CD4-positive, alpha-beta T cell (primary cell): ENCODE measurements at places on chromosomes 11 and 22.

DNA sequence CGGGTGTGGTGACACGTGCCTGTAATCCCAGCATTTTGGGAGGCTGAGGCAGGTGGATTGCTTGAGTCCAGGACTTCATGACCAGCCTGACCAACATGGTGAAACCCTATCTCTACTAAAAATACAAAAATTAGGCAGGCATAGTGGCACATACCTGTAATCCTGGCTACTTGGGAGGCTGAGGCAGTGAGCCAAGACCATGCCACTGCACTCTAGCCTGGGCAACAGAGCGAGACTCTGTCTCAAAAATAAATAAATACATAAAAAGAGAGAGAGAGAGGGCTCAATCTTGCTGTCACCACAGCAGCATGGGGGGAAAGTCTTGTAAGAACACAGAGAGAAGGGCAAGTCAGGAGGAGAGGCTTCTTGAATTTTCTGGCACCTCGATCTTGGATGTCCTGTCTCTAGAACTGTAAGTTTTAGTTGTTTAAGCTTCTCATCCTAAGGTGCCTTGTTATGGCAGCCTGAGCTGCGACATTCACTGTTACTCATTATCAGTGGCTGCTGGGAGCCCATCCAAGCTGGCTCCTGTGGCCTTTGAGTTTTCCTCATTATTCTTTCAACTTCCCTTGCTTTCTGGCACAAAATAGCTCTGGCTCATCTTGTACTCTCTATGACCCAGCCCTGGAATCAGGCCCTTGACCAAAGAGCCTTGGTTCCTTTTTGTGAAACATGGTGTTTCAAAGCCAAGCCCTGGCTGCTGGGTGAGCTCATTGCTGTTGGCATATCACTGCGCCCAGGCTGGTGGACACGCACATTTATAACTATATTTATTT lies 8.0 kb upstream of the PSMC3 start:
- DNase-seq = no peak

DNA sequence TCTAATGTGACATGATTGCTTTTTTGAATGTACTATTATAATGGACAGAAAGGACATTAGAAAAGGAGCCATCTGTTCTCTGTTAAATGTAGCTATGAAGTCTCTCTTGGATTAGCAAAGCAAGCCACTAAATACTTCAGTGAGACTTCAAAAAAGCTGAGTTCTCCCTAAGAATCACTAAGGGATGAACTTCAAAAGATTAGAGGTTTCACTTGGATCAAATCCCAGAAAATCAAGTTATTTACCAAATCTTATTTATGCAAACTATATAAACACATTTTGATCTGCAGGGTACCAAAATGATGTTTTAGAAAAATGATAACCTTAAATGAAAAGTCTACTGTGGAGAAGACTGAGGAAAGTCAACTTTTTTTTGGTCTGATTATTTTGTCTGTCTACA lies 82.1 kb upstream of the MTMR2 start:
- DNase-seq = no peak

- DNase-seq = no peak
These were observed 61.2 kb upstream of the CLTCL1 start for GRCh38 chr22:19352766-19353165.

GRCh38 chr22:17130199-17130598 lies 9.0 kb upstream of the TMEM121B start:
- no peak for DNase-seq

DNA sequence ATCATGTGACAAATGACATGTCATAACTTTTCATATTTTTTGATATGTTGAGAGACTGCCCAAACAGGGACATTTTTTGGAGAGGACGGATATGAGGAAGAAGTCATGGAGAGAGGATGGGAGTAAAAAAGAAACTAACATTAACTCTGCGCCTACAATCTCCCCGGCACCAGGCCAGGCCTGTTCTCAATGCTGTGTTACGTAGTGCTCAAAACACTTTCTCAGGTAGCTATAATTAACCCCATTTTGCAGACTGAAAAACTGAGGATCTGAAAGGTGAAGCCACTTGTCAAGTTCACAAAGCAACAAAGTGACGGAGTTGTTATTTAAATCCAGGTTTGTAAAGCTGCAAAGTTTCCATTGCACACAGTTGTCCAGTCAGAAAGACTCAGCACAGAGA lies 17.4 kb upstream of the NOX4 start:
- no peak for DNase-seq

GRCh38 chr11:64758330-64759079 lies 1.3 kb downstream of the PYGM start:
- DNase-seq = no peak

- no peak for DNase-seq
These were observed 51.3 kb downstream of the RPL27A start for GRCh38 chr11:8733852-8734251.

GRCh38 chr22:40007853-40008710 lies 13.3 kb downstream of the FAM83F start:
- peak; percentile 45 for DNase-seq

GRCh38 chr22:35476341-35476740 lies 64.3 kb upstream of the RASD2 start:
- DNase-seq = no peak

GRCh38 chr22:22683668-22684361 lies 39.4 kb downstream of the GGTLC2 start:
- DNase-seq = no peak

DNA sequence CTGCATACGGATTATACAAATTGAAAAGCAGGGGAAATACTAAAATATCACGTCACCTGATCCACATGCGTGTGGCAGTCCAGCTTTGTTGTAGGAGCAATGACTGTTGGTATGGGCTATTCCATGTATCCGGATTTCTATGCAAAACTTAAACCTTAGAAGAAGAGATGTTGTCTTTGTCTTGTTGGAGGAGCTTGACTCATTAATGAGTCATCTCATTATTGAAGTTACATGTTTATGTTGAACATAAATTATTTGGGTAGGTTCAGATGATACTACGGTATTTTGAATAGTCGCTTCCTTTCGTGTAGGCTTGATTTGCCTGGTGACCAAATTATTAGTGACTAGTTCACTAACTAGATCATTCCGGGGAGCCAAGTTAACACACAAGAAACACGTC lies 806 bp upstream of the SAAL1 start:
- DNase-seq = no peak

GRCh38 chr11:36148701-36149100 lies 140.5 kb downstream of the COMMD9 start:
- no peak for DNase-seq

DNA sequence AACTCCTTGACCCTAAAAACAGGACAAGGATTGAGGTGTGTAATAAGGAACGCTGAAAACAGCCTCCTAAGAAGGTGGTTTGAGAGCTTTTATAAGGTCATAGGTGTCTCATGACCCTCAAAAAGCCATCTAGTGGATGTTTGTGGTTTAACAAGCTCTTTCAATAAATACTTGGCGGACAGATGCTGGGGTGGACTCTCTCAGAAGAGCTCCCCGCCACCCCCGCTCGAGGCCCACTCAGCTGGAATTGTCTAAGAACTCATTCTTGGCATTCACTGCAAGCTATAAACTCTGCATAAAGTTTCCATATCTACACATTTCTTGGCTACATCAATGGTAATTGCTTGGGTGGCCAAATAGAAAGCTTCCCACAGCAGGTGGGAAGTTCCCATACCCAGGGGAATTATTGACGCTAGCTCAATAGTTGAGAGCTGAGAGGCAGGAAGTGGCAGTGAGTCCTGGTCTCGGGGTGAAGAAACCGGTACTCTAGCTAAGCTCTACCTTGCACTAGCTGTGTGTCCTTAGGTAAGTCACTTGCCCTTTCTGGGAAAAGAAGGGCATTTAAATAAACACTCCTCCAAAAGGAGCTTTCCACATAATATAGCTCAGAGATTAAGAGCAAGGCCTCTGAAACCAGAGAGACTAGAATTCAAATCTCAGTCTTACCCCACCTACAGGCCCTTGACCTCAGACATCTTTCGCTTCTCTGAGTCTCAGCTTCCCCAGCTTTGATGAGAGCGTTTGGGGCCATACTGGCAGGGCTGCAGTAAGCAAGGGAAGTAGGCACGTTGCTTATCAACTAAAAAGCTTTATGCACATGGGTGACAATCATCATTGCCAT lies 6.4 kb downstream of the MS4A15 start:
- no peak for DNase-seq

- DNase-seq = no peak
These were observed 9.8 kb downstream of the SCN4B start for GRCh38 chr11:118142809-118143208.

DNA sequence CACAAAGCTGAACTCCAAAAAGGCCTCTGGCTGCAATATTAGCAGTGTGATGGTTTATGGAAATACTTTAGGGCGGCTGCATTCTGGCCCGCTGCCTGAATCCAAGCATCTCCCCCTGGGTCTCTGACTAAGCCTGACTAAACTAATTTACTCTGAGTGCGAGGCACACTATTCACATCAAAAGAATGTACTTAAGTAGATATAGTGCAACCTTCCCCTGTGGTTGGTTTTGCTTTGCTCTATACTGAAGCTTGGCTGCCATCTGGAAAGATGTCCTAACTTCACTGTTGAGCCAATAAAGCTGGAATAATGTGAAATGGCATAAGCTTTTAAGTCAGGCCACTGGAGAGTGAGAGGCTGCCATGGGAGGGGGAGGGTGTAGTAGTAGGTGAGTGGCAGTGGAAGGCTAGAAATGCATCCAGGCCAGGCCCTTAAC lies 321.6 kb downstream of the AASDHPPT start:
- no peak for DNase-seq

DNA sequence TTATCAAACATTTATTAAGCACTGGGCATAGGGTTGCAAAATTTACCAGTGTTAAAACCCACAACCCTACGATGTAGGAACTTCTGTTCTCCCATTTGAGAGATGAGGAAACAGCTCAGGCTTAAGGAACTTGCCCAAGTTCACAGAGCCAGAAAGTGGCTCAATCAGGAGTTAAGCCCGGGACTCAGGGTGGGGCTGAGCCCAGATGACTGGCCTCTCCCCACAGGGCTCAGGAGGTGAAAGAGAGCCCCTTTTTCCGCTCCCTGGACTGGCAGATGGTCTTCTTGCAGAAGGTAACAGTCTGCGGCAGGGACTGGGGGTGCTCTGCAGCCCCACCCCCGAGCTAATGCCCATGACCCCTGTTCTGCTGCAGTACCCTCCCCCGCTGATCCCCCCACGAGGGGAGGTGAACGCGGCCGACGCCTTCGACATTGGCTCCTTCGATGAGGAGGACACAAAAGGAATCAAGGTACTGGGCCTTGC lies 5.6 kb upstream of the ANKRD13D start:
- no peak for DNase-seq

DNA sequence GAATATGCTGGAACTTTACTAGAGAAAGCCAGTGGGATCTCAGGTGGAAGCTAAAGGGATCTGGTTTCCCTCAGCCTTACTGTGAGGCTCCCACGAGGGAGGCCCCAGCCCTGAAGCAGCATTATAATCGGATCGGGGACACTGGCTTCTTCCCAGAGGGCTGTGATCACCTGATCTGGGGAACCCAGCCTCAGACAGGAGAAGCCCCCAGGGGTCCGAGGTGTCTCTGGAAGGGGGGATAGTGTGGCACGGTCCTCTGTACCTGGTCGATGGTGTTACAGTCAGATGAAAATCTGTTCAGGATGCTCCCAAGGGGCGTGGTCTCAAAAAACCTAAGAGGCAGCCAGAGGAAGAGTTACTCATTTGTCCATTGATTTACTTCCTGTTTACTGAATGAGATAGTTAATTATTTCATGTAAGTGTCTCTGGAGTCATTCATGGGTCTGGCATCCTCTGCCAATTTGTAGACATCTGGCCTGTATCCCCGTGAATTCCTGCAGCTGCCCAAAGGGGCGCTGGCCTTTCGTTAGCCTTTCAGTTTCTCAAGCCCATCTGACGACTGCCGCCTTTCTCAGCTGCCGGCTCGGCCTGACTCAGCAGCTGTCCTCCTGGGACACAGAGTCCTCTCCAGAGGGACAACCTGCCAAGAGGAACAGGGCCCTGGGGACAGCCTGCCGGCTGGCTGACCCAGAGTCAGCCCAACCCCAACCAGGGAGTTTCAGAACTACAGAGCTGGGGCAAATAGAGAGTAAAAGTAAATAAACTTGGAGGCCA lies 17.0 kb upstream of the KCNJ11 start:
- no peak for DNase-seq

DNA sequence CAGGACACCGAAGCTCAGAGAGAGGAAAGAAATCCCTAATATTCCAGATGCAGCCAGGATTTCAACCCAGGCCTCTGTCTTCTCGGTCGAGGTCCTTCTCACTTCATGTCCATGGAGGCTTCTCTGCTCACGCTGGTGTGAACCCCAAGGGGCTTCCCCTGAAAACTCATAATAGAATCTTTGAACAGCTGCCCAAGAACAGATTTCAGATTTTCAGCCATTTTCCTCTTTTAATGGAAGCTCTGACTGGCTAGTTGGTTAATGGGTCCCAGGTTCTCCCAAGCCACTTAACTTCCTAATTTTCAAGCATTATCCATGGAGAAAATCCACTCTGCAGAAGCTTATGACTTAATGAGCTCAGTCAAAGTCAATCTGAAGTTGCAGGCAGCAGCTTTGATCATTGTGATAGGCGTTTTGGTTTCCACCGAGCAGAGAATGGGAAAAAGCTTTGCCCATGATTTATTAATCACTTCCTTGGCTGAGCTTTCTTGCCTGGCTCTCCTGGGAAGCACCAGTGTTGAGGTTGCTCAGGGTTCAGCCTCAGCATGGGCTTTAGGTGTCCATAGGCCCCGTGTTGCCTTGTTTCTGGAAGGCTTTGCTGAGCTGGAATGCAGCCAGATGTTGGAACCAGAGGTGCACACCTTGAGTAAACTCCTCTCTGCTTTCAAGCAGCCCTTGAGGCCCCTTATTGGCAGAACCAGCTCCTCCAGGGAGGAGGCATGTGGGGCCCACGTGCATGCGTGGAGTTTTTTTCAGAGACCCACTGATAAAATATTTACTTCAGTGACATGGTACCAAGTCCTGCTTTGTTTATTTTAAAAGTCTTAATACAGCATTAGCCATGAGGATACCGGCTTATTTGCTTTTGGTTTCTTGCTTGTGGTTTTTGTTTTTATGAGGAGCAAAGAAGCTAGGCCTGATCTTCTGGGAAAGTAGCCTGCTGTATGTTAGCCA lies 25.5 kb downstream of the LDLRAD3 start:
- no peak for DNase-seq

DNA sequence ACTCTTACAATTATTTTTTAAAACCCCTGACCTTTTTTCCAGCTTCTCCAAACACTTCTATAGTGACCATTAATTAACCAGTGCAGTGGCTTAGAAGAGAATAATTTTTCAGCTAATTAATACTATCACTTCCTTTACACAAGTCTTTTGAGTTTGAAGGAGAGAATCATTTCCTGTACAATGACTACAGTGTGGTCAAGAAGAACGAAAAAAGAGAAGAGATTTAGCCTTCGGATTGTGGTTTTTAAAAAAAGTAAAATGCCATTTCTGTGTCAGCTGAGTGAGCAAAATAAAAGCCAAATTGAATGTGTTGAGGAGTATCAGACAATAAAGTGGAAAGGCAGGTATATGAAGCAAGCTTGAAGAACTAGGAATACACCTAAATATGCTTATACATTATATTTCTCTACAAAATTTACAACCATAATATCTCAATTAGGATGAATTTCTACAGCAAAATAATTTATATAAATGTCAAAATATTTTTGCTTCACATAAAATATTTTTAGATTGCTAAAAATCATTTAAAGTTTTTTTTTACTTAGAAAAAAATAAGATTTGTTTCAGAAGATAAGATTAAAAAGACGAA lies 1155.2 kb upstream of the CNTN5 start:
- no peak for DNase-seq
